ENCODE measurements at places on chromosomes 11 and 22. TPM values are rescaled to one million over a fixed set of nuclear protein-coding genes. Genes with fewer than 3 reads are reported as not detected.

The SYT12 gene
- polyA plus RNA-seq, result 0.14 TPM

The ISX gene
- not detected for polyA plus RNA-seq

The PRR5L gene
- 2.8 TPM for polyA plus RNA-seq

The IFTAP gene
- 21.5 TPM for polyA plus RNA-seq

The NXPE1 gene
- not detected for polyA plus RNA-seq
